Calu3 (cell line): ENCODE measurements at places on chromosomes 3 and 15. TPM values are rescaled to one million over a fixed set of nuclear protein-coding genes. Genes with fewer than 3 reads are reported as not detected.

The KBTBD13 gene
- total RNA-seq = not detected in 2 replicates

The FILIP1L gene
- 2.4 and 5.2 TPM in 2 replicates for total RNA-seq

The TRNT1 gene
- 35.1 and 35.6 TPM in 2 replicates for total RNA-seq

The CILP gene
- 0.05 TPM in 1 of 2 replicates, not detected in the other for total RNA-seq

DNA sequence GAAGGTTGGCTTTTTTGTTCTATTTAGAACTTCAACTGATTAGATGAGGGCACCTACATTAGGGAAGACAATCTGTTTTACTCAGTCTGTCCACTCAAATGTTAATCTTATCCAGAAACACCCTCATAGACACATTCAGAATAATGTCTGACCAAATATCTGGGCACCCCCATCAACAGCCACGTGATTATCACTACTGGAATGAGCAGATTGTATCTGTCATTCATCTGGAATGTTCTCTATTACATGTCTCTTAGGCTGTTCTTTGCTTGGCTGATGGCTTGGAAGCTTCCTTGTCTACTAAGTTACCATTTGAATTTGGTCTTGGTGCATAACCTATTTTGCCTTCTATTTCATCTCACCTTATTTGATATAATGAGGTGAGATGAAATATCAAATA lies 15.7 kb upstream of the LRRC58 start:
- no peak for DNase-seq

DNA sequence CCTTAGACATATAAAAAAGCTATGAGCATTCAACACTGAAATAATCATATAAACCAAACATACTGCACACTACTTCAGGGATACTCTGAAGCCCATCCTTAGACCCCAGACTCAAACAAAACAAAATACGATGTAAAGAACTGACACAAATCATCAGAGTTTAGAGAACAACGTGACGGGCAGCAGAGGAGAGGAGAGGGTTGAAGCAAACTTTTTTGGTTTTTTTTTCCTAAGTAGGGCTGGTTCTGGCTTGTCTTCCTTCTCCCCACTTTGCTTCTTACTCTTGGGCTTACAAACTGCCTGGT lies 34.7 kb downstream of the GAP43 start:
- DNase-seq = no peak

DNA sequence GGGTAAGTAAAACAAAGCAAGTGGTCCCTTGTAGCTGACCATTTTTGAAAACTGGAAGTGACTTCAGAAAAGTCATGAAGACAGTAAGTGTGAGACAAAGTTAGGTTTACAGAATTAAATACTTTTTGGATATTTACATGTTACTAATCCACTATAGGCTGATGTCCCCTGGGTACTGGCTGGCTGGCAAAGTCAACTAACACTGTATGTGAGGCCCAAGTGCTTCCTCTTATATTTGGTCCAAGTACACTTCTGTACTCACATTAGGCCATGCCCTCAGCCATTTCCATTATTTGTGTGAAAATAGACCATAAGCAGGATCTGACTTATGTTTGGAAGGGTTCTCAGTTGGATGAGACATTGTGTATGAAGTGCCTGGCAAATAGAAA lies 5.5 kb upstream of the LEKR1 start:
- DNase-seq = no peak

DNA sequence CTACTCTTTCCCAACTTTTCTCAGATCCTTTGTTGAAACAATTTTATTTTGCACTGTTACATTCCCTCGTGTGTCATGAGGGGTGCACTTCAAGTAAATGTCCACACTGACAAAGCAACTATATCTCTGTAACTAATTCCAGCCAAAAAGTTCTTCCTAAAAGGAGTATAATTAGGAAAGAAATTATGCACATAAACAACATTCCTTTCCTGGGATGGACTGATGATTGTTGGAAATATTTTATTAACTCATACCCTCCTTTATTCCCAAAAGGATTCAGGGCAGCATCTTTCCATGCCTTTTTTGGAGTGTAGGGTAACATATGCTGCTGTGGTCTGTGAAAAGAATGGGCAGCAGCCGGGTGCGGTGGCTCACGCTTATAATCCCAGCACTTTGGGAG lies 426.1 kb upstream of the THBS1 start:
- DNase-seq = no peak
